ENCODE measurements at places on chromosomes 3 and 15.

DNA sequence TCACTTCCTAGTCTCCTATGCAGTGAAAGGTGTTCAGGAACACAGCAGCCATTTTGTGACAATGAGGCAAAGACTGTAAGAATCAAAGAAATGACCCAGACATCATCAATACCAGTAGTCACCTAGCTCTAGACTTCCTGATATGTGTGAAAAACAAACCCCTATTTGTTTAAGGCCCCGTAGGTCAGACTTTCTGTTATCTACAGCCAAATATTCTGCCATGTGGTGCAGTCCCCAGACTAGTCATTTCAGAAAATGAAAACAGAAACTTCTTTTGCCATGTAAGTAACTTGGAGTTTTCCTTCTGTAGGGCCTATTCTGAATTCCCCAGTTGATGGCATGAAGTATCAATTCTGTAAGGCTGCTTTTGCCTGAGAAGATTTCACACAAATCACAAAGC lies 181.7 kb upstream of the SNTN start:
- no peak for DNase-seq

- DNase-seq, result no peak
Measured at GRCh38 chr3:156602424-156602823, 47.5 kb upstream of the SSR3 start.

DNA sequence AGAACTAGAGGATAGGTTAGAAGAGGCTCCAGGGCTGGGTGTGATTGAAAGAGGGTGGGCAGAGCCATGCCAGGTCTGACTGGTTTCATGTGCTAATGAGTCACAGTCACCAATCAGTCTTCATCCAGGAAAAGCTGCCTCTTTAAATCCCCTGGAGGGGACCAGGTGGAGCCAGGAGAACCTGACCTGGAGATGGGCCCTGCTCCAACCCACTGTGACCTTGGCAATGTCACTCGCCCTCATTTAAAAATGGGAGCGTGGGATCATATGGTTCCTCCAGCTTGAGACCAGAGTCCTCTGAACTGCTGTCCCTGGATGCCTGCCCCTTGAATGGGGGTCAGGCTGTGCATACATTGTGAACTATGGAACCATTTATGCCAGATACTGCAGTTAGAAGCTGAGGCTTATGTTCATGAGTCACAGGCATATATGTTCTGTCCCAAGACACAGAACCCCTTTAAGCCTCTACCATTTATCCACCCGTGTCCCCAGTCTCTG lies 23.0 kb downstream of the HES1 start:
- DNase-seq, result no peak

DNA sequence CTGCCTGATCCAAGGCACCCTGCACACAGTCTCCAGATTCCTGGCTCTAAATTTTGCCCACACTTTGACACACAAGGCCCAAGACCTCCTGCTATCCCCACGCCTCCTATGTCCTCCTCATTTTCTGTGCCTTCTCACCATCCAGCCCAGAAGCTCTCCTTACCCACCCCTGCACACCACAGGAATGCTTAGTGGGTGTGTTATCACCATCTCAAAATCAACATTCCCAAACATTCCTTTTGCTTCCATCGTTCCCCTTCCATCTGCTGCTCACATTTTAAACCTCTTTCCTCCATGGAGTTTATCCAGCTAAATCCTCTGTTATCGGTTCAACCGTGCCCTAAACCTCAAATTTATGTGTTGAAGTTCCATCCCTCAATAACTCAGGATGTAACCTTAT lies 43.9 kb downstream of the DGKG start:
- DNase-seq, result no peak

DNA sequence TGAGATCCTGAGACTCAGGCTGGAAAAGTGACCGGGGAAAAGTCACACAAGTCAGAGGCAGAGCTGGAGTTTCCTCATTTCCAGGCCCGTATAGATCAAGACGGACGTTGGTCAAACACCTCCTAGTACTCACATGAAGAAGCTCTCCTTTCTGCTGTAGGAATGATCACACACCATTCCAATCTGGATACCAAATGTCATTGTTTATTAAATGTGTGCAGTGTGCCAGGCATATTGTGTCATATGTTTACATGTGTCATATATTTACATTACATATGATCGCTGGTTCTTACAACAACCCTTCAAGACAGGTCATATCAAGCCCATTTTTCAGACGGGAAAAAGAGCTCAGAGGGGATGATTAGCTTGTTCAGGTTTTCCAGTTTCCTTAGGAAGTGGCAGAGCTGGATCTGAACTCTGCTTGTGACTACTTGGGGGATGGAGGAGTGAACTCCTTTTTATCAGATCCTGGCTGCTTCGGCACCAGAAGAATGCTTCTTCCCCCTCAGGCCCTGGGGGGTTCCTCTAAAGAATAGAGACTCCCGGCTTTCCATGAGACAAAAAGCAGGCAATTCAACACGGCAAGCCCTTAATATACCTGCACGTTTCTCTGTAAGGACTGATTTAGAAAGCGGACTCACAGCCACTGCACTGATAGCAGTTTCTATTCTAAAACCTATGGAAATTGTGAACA lies 41.9 kb downstream of the FAM43A start:
- no peak for DNase-seq

DNA sequence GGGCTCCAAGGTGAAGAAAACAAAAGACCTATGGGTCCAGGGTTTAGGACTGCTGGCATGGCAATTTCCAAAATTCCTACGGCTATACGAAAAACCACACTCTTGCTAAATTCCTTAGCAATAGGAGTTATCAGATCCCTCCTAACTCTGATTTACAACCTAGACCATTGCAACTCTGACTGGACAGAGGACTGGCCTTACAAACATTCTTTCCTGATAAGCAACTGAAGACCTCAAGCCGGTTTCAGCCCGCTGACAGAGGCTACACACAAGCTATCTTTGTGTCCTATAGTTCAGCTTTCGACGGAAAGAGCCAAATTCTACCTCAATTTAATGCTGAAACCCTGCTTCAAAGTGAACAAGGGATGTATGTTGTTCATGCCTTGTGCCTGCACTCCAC lies 38.3 kb upstream of the AGBL1 start:
- DNase-seq, result no peak

DNA sequence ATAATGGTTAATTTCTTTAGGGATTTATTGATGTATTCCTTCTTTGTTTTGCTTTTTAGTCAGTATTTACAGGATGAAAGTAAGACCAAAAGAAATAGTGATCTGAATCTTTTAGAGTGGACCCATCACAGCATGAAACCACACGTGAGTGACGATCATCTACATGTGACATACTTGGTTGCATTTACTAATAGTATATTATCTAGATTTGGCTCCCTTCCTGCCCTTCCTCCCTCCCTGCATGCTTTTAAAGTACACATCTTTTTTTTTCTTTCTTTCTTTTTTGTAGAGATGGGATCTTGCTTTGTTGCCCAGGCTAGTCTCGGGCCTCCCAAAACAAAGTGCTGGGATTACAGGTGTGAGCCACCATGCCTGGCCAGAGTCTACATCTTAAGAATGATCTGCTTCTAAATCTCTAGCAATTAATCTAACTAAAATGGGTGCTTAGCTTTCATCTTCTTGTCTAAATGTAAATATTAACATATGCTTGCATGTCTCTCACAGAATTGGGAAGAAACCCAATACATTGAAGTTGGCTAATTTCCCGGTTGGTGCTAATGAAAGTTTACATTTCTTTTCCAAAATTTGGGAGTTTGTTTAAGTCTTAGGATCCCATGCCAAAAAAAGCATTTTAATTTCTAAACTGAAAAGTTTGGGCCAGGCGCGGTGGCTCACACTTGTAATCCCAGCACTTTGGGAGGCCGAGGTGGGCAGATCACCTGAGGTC lies 38.0 kb downstream of the SENP2 start:
- no peak for DNase-seq

DNA sequence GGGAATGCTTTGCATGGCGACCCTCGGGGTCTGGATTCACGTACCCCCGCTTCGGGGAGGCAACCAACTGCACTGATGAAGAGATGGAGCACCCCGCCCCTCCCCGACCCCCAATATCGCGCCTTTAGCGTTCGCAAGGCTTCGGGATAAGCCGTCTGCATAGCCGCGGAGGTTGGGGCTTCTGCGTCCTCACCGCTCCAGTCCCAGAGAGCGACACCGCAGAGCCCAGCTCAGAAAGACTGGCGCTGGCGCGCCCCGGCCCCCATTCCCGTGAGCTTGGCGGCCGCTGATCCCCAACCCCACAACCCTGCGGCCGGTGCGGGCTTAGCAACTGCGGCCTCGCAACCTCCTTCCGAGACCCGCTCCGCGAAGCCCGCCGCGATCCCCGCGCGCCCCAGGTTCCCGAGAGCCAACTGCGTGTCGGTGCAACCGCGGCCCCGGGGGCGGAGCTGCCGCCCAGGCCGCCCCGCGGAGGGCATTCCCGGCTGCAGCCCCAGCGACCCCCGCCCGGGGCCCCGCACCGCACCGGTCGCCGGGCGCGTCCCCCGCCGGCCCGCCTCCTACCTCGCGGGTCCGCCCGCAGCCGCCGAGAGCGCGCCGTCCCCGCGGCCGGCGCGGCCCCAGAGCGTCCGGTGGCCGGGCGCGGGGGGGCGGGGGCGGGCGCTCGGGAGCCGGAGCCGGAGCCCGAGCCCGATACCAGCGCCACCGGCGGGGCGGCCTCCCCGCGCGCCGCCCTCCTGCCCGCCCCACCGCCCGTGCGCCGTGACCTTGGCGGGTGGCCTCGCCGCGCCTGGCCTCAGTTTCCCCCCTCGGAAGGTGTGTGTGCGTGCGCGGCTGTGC lies 79.5 kb downstream of the IQSEC1 start:
- DNase-seq, result peak; percentile 46

- no peak for DNase-seq
Measured at GRCh38 chr3:123881771-123882170, 2.4 kb downstream of the MYLK start.

DNA sequence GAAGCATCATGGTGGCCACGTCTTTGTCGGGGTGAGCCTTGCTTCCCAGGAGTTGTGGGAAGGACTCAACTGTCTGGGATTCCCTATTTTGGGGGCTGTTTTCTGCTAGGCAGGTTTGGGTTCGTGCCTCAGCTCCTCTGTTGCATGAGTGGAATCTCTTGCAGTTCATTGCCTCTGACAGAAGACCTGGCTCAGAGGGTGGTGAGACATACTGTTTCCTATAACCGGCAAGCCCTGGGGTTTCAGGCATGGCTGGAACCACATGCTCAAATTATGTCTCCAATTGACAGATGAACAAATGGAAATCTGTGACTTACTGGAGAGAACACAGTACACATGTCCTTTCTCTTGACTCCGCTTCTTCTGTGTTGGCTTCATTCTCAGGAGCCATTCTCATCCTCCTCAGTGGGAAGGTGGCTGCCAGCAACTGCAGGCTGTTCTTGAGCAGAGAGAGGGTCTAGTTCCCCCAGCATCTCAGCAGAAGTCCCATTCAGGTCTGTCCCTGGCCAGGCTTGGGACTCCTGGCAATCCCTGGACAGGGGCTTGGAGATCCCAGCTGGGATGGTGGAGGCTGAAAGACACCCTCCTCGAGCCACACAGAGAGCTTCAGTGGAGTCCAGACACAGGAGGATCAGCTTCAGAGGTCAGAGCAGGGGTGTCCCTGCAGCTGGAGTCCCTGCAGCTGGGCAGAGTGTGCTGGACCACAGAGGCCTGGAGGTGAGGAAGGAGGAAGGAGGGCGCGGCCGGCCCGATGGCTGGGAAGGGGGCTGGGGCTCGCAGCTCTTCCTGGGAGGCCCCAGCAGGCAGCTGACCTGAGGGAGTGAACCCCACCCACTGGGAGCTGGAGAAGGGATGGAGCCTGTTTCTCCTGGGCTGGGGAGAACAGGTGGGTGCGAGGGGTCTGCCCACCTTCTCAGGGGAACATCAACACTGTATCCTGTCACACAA lies 97.6 kb downstream of the LSM3 start:
- DNase-seq, result no peak

- no peak for DNase-seq
Measured at GRCh38 chr15:39016706-39017105, 452.1 kb upstream of the RASGRP1 start.

- no peak for DNase-seq
Measured at GRCh38 chr3:160840590-160840989, 84.6 kb downstream of the PPM1L start.

- DNase-seq, result peak; percentile 45
Measured at GRCh38 chr15:44066211-44066827, 128.8 kb downstream of the FRMD5 start.

GRCh38 chr15:58019503-58020376 lies 45.8 kb downstream of the ALDH1A2 start:
- no peak for DNase-seq

DNA sequence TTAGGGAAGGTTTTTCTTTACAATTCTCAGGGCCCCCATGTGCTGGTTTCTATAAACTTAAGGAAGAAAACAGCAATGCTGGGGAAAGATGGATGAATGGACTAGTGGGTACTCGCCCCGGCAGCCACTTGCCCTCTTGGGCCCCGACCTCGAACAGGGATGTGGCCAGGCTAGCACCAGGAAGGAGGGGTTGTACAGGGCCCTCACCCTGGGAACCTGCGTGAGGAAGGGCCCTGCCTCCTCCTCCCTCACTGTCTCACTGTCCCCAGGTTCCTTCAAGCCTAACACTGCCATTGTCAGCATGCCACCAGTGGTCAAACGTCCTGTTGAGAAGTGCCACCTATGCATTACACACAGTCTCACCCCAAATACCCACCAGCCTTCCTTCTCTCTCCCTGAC lies 9.1 kb downstream of the ADAMTS17 start:
- DNase-seq, result no peak

DNA sequence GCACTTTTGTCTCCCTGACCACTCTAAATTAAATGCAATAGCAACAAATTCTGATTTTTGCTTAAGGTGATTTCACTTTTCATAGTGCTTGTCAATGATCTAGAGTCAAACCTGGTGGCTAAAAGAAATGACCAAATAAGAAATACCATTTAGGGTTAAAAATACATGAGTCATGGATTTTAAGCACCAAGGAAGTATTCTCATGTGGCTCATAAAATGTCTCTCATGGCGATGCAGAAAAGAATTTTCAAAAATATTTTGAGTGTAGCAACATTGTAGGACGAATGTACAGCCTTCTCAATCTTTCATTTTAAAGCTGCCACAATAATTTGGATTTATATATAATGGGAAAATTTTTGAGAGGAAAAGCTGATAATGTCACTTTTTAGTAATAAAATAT lies 193.6 kb downstream of the EPHA3 start:
- DNase-seq, result no peak

- no peak for DNase-seq
Measured at GRCh38 chr3:47681016-47681415, 100.7 kb downstream of the SMARCC1 start.

DNA sequence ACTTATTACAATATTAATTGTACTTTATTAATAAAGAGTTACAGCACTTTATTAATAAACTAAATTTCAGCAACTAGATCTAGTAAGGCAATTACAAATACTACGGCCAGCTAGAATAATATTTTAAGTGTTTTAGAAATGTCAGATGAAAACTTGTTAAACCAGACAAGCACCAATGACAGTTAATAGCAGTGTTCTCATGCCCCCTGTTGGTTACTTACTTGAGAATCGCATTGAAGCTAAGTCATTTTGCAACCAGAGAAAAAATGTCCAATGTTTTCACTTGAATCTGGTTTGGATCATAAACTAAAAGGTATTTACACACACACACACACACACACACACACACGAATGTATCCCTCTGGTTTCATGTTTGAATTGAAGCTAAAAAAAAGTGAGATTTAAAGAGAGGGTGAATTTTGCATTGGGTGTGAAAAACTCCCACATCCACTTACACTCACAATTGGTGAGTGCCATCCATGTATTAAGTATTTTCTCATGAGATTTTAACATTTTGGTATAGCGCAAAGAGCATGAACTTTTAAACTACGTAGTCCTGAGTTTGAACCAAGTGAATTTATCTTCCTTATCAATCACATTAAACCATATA lies 347.7 kb downstream of the ZBBX start:
- DNase-seq, result no peak
